ENCODE measurements at places on chromosomes 2 and 18. TPM values are rescaled to one million over a fixed set of nuclear protein-coding genes. Genes with fewer than 3 reads are reported as not detected.

Gene GAREM2
- total RNA-seq: 2.3 TPM

Gene LINC00305
- total RNA-seq: not detected

Gene MAP3K19
- not detected for total RNA-seq

Gene STEAP3
- 31.4 TPM for total RNA-seq

Gene MFSD2B
- not detected for total RNA-seq

Gene FMNL2
- 87.0 TPM for total RNA-seq

Gene DTNA
- total RNA-seq: 41.0 TPM

Gene IL36B
- not detected for total RNA-seq

Gene KHK
- total RNA-seq: 2.6 TPM

Gene STARD6
- not detected for total RNA-seq

Gene ANKRD30B
- total RNA-seq: not detected

Gene CD8B
- 1.5 TPM for total RNA-seq

Gene MFSD6
- 61.0 TPM for total RNA-seq

Gene SP5
- not detected for total RNA-seq

GRCh38 chr2:160493227-160494028 lies at the start of gene RBMS1:
TSS of gene RBMS1 (minus strand) at chr2:160493807. CDS start at chr2:160493363, 444 bp downstream.
- H3K27ac ChIP-seq: peak within 1 kb of the TSS; percentile 91
- H3K4me3 ChIP-seq: peak within 1 kb of the TSS; percentile 99
- H3K4me1 ChIP-seq: peaks cover 13% of the 10 kb centered on the region
- DNase-seq: peak; percentile 9
- H3K36me3 ChIP-seq: no peaks in the 10 kb centered on the region
- H3K27me3 ChIP-seq: no peaks in the 10 kb centered on the region

- H3K27ac ChIP-seq: no peak overlapping the region
- no peaks in the 10 kb centered on the region for H3K36me3 ChIP-seq
- H3K4me1 ChIP-seq: no peaks in the 10 kb centered on the region
- H3K4me3 ChIP-seq: no peak overlapping the region
- H3K27me3 ChIP-seq: no peaks in the 10 kb centered on the region
These were observed 216.9 kb downstream of the HAUS1 start for GRCh38 chr18:46320928-46321711.

DNA sequence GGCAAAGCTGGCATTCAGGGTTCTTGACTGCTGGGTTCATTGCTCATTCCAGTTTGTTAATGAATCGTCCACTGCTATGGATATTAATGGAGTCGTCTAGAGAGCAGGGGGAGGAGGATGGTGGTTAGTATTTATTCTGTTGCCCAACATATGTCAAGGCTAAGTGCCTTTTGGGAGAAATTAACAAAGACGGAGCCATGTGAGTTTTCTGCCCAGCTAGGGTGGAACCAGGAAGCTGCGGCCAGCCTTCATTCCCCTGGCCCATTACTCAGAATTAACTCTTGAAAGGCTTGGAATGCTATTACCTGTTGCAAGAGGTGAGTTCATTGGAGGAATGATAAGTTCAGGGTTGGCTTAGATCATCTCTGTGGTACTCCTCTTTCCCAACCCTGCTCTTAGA lies 19.3 kb downstream of the IGFBP2 start:
- no peak overlapping the region for H3K4me3 ChIP-seq
- peaks cover 44% of the 10 kb centered on the region for H3K4me1 ChIP-seq
- H3K27ac ChIP-seq: peak overlapping the region; percentile 66
- no peaks in the 10 kb centered on the region for H3K27me3 ChIP-seq
- no peak for DNase-seq
- no peaks in the 10 kb centered on the region for H3K36me3 ChIP-seq

GRCh38 chr18:50301074-50301473 lies 13.6 kb upstream of the CXXC1 start:
- no peak overlapping the region for H3K4me3 ChIP-seq
- no peak overlapping the region for H3K27ac ChIP-seq
- H3K4me1 ChIP-seq: peaks cover 6% of the 10 kb centered on the region
- no peaks in the 10 kb centered on the region for H3K27me3 ChIP-seq
- DNase-seq: no peak

DNA sequence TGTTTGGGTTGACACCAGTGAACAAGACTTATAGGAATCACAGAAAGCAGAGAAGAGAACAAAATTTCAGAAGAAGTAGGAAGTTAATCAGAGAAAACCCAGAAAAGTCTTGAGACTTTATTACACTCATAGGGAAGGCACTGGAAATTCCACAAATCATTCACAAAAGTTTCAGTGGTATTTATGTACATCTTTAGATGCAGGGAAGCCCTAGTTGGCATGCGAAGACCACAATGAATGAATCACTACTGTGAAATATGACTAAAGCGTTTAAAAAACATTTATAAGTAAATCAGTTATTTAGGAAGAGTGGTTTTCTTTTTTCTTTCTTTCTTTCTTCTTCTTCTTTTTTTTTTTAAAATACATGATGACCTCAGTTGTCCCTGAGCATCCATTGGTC lies 105.1 kb downstream of the NUP35 start:
- no peak overlapping the region for H3K27ac ChIP-seq
- H3K27me3 ChIP-seq: no peaks in the 10 kb centered on the region
- no peak for DNase-seq
- no peak overlapping the region for H3K4me3 ChIP-seq

- no peaks in the 10 kb centered on the region for H3K27me3 ChIP-seq
- peaks cover 5% of the 10 kb centered on the region for H3K4me1 ChIP-seq
- peak overlapping the region; percentile 70 for H3K27ac ChIP-seq
- DNase-seq: no peak
- H3K4me3 ChIP-seq: peak overlapping the region; percentile 82
These were observed 820 bp downstream of the MTCL1 start for GRCh38 chr18:8705961-8706790.

- DNase-seq: no peak
- H3K36me3 ChIP-seq: no peaks in the 10 kb centered on the region
- H3K27me3 ChIP-seq: no peaks in the 10 kb centered on the region
- no peaks in the 10 kb centered on the region for H3K4me1 ChIP-seq
- H3K27ac ChIP-seq: no peak overlapping the region
- H3K4me3 ChIP-seq: no peak overlapping the region
These were observed 384.6 kb downstream of the PLCL1 start for GRCh38 chr2:198188982-198189381.

GRCh38 chr18:13447621-13448334 lies 229.2 kb downstream of the LDLRAD4 start:
- no peaks in the 10 kb centered on the region for H3K27me3 ChIP-seq
- H3K36me3 ChIP-seq: no peaks in the 10 kb centered on the region
- H3K4me3 ChIP-seq: peak overlapping the region; percentile 59
- H3K27ac ChIP-seq: peak overlapping the region; percentile 65
- no peak for DNase-seq
- peaks cover 26% of the 10 kb centered on the region for H3K4me1 ChIP-seq

DNA sequence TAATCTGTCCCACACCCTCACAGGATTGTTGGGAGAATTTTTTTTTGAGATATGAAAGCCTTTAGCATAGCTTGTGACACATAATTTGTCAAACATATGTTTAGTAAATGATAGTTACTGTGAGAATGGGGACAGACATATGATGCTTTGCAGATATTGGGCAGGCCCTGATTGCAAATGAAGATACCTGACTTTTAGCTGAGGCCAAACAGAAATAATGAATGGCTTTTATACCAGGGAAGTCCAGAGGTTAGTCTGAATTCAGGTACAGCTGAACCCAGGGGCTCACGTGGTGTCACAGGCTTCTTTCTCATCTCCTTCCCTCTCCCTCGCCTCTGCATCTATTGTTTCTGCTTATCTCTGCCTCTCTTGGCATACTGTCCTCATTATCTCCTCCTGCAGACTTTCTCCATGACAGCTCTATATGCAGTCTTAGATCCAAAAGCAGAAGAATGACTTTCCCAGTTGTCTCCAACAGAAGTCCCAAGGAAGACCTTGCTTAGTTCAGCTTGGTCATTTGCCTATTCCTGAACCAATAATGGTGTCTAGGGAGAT lies 4.9 kb upstream of the WNT10A start:
- no peak overlapping the region for H3K4me3 ChIP-seq
- no peaks in the 10 kb centered on the region for H3K36me3 ChIP-seq
- H3K27me3 ChIP-seq: peaks cover 23% of the 10 kb centered on the region
- no peak overlapping the region for H3K27ac ChIP-seq

- no peaks in the 10 kb centered on the region for H3K27me3 ChIP-seq
- peak overlapping the region; percentile 98 for H3K27ac ChIP-seq
- no peak for DNase-seq
- H3K4me3 ChIP-seq: peak overlapping the region; percentile 94
These were observed 678 bp upstream of the VAPA start for GRCh38 chr18:9913151-9913525.

DNA sequence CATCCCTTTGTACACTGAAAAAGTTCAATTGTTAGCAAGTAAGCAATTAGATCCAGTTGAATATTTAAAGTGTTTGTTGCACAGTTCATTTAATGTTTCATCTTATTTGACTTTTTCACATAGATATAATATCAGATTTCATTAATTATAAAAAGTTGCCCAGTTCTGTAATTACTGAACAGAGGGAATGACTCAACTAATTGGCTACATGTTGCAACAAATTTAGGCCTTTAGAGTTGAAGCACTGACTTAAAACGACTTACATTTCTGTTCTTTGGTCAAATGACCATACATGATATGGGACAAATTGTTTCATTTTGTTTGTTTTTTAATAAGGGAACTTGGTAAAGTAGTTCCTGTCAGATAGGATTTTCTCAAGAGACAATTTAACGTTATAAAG lies 68.5 kb upstream of the FAM117B start:
- H3K27ac ChIP-seq: no peak overlapping the region
- H3K4me1 ChIP-seq: no peaks in the 10 kb centered on the region
- DNase-seq: no peak

DNA sequence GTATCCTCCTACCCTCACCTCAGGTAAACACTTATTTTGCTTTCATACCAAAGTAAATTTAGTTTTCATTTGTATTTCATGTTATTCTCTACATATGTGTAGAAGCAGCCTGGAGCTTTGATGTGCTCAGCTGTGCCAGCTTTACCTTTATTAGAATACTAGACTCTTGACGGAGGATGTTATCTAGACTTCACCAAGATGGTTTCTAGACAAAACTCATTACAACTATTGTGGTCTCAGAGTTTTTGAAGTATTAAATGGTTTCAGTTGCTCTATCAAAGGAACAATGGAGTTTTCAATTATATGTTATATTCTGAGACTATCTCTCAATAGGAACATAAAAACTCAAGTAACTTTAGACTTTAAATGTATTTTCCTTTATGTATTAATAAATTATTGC lies 5.0 kb upstream of the IL18RAP start:
- H3K4me1 ChIP-seq: no peaks in the 10 kb centered on the region
- DNase-seq: no peak
- no peaks in the 10 kb centered on the region for H3K36me3 ChIP-seq
- no peak overlapping the region for H3K27ac ChIP-seq
- H3K4me3 ChIP-seq: no peak overlapping the region
- no peaks in the 10 kb centered on the region for H3K27me3 ChIP-seq

- H3K27ac ChIP-seq: no peak overlapping the region
- H3K4me3 ChIP-seq: no peak overlapping the region
- no peaks in the 10 kb centered on the region for H3K4me1 ChIP-seq
- H3K27me3 ChIP-seq: no peaks in the 10 kb centered on the region
These were observed 140.7 kb upstream of the ALKAL2 start for GRCh38 chr2:428591-428990.

DNA sequence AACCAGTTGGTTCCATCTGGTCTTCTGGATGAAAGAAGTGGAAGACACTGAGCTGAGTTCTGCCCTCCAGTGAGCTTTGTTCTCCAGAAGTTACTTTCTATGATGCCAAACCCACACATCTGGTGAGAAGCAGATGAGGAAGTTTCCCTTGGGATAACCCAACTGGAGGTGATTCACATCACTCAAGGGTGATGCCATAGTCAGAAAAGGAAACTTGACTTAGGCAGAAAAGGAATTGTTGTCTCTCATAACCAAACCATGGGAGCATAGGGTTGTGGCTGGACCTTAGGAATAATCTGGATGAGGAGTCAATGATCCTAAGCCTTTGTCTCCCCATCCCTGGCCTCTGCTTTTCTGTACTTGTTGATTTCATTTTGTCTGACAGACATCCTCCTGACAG lies 43.7 kb downstream of the CDC42EP3 start:
- no peak overlapping the region for H3K4me3 ChIP-seq
- peaks cover 48% of the 10 kb centered on the region for H3K4me1 ChIP-seq
- no peak overlapping the region for H3K27ac ChIP-seq
- H3K27me3 ChIP-seq: no peaks in the 10 kb centered on the region
- DNase-seq: no peak

GRCh38 chr2:24926602-24927252 lies 6.7 kb upstream of the ADCY3 start:
- peak overlapping the region; percentile 69 for H3K27ac ChIP-seq
- no peak for DNase-seq
- H3K4me1 ChIP-seq: peaks cover 17% of the 10 kb centered on the region

- no peaks in the 10 kb centered on the region for H3K36me3 ChIP-seq
- H3K4me3 ChIP-seq: no peak overlapping the region
- DNase-seq: no peak
- no peak overlapping the region for H3K27ac ChIP-seq
- H3K27me3 ChIP-seq: no peaks in the 10 kb centered on the region
These were observed 14.9 kb upstream of the ITM2C start for GRCh38 chr2:230849633-230850357.
